Activated CD4-positive, CD25-positive, alpha-beta regulatory T cell treated with anti-CD3 and anti-CD28 coated beads, Interleukin-2, amount 50 U/mL, for 16 hours (primary cell): ENCODE measurements at places on chromosomes 13 and 19.

DNA sequence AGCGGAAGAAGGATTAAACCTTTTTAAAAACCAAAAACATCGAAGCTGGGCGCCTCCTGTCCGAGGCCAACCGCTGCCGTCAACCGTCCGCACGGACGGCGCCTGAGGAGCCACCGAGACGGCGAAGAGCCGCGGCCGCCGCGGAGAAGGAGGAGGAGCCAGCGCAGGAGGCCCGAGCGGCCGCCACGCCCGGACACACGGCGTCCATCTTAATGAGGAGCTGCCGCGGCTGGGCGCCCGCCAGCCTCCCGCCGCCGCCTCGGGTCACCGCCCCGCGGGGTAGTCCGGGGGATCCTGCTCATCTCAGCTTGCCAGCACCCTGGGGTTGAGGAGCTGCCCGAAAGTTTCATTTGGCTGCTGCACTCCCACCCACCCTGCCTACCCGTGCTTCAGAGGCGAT is 10.6 kb downstream of the ZSCAN1 start:
- DNase-seq, result no peak

GRCh38 chr13:89029062-89029461 is 1357.9 kb downstream of the SLITRK5 start:
- no peak for DNase-seq

- DNase-seq, result no peak
These were observed 2.0 kb downstream of the REX1BD start for GRCh38 chr19:18590273-18591272.

DNA sequence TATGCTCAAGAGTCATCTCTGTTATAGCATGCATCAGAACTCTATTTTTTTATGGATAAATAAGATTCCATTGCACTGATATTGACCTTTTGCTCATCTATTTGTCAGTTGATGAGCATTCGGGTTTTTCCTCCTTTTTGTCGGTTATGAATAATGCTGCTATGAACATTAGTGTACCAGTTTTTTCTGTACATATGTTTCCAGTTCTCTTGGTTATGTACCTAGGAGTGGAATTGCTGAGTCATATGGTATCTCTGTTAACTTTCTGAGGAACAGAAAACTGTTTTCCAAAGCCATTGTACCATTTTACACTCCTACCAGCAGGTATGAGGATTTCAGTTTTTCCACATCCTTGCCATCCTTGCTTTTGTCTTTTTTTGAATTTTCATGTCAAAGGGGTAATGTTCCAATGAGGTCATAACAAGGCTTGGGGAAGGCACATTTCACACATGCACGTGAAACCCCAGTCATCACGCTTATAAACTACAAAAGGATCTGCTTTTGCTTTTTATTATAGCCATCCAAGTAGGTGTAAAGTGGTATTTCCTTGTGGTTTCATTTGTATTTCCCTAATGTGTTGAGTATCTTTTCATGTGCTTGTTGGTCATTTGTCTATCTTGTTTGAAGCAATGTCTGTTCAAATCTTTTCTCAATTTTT is 14.6 kb downstream of the KBTBD7 start:
- no peak for DNase-seq

DNA sequence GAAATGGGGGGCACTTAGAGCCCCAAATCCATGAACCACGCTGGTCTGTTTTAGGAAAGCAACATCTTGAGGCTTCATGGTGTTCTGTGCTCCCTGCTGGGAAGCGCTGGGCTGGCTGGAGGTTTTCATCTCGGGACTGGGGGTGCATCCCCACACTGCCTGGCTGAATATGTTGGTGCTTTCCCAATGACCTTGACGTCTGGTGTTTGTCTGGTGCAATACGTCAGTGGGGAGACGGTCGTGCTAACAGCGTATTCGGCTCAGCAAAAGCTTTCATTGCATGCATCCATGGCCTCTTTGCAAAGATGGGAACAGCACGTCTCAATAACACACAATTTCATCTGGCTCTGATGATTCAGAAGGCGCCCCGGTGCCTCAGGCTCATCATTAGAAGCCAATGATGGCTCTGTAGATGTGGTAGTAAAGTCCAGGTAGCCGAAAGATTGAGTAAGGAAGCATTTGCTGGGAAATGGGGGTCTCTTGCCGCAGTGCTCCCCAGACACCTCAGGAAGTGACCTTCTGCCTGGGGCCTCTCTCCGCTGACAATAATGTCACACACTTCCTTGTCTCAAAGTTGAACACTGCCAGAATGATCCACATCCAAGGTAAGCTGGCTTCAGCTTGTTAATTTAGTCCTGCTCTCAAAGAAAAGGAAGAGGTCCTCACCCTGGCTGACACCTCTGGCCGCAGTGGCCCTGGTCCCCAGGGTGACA is 97.7 kb downstream of the ING1 start:
- no peak for DNase-seq
